ENCODE measurements at places on chromosomes 2 and 18.
A peak's percentile ranks its signal among the peaks of the same experiment; 100 is the strongest.

- no peak for DNase-seq
These were observed 191.7 kb downstream of the NDUFA10 start for GRCh38 chr2:239833269-239834109.

GRCh38 chr18:68623342-68623741 lies 91.6 kb downstream of the TMX3 start:
- peak; percentile 77 for DNase-seq

DNA sequence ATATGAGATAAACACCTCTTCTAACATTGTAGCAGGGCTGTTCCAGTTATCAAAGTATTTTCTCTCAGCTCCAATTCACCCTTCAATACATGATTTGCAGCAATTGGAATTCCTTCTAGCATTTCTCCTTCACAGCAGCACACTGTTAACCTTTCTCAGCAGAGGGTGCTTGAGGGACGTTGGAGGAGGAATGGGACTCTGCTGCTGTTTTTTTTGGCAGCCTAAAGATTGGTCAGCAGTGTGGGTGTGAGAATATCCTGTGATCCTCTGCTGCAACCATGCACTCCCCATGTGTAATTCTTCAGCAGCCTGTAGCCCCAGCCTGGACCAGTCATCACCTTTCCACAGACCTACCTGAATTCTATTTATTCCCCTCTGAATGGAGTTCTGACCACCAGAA lies 1708.9 kb upstream of the CELF4 start:
- DNase-seq = no peak

GRCh38 chr2:112001942-112002341 lies 53.1 kb upstream of the TMEM87B start:
- no peak for DNase-seq

GRCh38 chr2:220585241-220585640 lies 957.8 kb downstream of the SLC4A3 start:
- no peak for DNase-seq

DNA sequence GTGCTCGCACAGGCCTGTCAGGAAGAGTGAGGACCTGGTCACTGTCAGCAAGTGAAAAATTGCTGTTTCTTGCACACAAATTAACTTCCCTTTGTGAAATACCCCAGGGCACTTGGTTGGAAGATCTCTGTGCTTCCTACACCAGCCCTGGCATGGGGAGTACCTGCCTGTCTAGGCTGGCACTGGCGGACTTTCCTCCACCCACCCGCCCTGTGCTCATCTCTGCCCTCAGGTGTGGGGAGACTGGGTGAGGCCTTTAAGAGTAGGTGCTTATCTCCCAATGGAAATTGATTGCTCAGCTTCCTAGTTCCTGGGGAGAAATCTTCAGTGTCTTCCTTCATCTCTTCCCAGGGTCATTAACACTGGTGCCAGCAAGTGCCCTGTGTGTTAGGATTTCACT lies 42.1 kb downstream of the IMPA2 start:
- no peak for DNase-seq

DNA sequence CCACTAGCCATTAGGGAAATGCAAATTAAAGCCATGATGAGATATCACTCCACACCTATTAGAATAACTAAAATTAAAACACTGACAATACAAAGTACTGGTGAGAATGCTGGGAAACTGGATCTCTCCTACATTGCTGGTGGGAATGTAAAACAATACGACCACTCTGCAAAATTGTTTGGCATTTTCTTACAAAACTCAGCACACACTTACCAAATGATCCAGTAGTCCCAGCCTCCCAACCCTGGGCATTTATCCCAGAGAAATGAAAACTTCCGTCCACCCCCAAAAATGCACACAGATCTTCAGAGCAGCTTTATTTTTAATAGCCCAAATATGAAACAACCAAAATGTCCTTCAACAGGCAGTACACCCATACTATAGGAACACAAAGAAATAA lies 8.9 kb upstream of the TMSB10 start:
- no peak for DNase-seq

GRCh38 chr2:129909651-129910418 lies 69.6 kb upstream of the RAB6C start:
- DNase-seq = no peak

DNA sequence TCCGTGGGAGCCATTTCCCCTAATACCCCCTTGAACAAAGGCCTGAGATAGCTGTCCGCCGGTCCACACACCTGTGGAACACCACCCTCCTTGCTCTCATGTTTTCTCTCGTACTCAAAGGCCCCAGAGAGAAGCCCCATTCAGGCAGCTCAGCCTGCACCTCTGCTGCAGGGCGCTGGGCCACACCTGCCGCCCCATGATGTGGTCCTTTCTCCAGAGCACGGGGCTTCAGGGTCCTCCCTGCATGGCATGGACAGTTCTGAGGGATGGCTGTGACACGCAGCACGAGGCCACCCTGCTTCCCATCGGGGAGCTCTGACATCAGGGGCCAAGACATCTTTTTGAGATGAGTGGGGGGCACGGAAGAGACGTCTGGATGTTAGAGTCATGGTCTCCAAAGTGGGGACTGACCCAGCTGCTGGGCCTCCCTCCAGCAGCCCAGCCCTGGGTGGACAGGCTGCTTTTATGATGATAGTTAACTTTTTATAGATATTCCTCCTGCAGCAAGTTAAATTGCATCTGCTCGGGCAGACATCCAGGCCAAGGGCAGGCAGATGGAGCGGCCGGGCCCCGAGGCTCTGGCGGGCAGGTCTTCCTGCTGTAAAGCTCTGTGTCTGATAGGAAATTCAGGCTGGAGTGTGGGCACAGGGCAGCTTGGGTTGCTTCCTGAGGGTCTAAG lies 56.7 kb downstream of the SDC1 start:
- no peak for DNase-seq

DNA sequence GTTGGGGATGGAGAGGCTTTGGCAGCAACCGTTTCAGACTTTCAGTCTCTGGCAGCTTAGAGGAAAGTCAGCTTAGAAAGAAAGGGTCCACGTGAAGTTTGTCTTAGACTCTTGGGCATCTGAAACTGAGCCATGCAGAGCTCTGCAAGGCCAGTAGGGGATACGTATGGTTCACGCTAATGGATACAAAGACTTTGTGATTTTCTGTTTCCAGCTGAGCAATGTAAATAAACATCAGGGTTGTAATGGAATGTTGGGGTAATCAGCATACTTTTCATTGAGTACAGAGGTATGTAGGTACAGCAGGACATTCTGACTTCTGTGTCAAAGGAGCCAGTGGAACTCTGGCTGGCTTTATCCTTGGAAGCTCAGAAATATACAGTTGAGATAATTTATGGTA lies 31.0 kb downstream of the RALB start:
- peak; percentile 30 for DNase-seq

DNA sequence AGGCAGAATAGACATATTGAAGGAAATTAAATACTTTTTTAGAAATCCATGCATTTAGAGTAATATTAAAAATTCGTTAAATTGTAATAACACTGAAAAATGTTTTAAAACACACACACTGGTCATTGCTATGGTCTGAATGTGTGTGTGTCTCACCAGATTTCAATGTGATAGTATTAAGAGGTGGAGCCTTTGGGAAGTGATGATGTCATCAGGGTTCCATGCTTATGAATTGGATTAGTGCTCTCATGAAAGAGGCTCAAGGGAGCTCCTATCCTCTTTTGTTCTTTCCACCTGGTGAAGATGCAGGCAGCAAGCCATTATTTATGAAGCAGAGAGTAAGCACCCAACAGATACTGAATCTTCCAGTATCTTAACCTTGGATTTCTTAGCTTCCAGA lies 441.8 kb downstream of the CDH2 start:
- DNase-seq = peak; percentile 82

DNA sequence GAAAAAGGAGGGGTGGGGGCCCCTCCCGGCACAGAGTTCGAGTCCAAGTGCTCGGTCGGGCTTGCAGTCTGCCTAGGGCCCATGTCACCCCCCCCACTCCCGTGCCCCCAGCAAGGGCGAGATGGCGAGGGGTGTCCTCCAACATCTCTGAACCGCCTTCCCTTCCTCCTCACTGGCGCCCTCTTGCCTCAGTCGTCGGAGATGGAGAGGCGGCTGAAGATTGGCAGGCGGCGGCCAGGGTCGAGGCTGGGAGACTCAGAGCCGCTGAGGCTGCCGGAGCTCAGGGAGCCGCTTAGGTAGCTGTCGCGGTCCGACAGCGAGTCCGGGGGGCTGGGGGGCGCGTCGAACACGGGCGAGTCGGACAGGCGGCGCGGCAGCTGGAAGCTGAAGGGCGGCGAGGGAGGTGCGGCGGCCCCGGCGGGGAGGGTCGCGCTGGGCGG lies 2.3 kb downstream of the ZFP36L2 start:
- peak; percentile 85 for DNase-seq
